ENCODE measurements at places on chromosomes 16 and 17.

GRCh38 chr17:71071837-71072236 lies 902.5 kb downstream of the KCNJ2 start:
- DNase-seq, result no peak

DNA sequence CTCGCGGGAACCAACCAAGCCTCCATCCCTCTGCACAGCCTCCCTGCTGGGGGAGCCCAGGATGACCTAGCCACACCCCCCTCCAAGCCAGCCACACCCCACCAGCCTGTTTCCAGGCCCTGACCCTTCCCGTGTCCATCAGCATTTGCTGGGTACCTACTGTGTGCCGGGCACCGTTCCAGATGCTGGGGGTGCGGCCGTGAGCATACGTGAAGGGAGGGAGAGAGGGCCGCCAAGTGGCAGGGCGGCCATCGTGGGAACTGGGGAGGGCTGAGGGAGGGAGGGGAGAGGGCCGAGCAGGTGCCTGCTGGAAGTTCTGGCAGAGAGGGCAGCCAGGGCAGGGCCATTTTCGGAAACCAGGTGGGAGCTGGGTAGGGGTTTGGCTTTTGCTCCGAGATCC lies 23.1 kb downstream of the ZFPM1 start:
- no peak for DNase-seq

DNA sequence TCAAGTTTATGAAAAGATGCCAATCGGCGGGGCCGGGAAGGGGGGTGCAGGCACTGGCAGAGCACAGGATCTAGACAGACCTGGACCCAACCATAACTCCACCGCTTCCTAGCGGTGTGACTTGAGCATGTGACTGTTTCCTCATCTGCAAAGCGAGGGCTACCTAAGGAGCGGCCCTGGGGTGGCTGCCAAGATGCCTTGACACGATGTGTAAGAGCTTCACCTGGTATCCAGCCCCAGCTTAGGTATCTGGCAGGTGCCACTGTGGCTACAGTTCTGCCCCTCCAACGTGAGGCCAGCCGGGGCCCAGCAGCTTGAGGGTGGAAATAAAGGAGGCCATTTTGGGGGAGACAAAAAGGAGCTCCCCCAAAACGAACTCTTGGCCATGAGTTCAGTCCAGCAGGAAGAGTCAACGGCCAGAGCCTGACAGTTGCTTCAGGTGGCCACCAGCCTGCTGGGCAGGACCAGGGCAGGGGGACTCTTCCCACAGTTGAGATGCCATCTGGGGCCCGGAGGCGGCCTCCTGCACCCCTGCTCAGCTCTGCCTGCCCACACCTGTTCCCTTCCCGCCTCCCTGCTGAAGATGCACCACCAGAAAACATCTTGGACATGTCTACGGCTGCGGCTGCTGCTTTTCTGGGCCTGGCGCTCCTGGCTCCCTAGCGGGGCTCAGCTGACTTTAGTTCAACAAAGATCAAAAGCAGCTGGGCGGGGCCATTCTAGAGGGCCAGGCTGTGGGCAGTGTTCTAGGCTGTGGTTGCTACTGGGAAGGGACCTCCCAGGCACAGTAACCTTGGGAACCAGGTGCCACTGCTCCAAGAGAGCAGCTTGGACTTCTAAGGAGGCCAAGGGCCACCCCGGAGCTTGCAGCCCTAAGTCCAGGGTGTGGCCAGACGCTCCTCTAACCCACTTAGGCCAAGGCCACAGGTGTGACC lies 3.4 kb upstream of the MTSS2 start:
- no peak for DNase-seq

DNA sequence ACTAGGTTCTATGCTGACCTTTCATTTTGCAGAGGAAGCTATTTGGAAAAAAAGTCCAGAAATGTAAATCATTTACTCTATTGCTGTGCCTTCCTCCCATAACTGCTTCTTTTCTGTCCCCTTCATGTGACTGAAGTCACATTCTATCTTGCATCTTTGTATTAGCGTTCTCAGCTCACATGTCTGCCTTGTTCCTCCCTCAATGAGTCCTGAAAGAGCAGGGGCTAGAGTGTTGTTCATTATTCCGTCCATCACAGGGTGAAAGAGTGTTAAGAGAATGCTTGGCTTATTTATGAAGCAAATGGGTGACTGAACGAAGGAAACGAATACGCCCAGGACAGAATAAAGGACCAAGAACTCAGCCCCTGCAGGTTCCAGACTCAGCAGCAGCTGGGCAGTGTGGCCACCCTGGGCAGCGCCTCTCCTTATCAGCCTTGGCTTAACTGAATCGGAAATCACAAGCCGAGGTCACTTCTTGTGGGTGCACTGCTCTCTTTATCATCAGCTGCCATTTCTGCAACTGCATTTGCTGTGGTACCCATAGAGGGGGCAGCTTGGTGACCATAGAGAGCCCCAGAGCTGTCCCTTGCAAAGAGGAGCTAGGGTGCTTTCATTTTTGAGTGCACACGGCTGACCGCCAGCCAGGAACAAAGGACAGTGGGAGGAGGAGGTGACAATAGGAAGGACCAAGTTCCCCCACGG lies 1.8 kb upstream of the PIK3R6 start:
- no peak for DNase-seq

DNA sequence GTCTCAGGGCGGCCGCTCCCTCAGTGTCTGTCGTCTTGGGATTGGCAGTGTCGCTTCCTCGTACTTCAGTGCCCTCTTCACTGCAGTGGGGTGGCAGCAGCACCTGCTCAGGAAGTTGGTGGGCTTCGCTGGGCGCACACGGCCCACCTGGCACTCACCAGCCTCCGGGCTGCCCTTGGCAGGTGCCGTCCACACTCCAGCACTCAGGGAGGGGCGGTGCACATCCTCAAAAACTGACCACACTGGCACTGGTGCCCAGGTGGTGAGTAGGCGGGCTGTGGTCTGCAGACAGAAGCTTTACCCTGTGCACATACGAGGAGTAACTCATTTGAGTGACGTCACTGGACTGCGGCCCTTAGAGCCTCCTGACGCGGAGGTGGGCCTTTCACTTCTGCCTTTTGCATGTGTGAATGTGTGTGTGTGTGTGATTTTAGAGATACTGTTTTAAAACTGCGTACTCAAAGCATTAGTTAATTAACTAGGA lies 94.6 kb downstream of the BANP start:
- no peak for DNase-seq

GRCh38 chr17:17818088-17818526 lies 18.7 kb downstream of the SREBF1 start:
- no peak for DNase-seq

- no peak for DNase-seq
Observed at GRCh38 chr17:40331743-40332641, 23.0 kb downstream of the RARA start.

GRCh38 chr17:14737984-14738651 lies 437.2 kb downstream of the HS3ST3B1 start:
- DNase-seq, result no peak

DNA sequence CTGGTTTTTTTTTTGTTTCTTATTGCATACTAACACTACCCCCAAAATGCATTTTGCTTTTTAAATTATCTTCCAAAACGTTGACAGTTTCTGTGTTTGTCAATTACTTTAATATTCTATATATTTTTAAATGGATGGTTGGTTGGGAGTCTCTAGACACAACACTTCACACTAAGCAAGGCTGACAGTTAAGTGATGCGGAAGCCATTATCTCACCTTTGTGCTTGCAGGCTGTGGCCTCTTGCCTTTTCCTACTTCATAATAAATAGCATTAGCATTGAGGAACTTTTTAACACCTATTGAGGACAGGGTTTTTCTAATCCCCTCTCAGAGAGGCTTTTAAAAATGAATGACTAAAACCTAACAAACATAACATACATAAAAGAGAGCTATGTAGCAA lies 280.8 kb upstream of the TBX2 start:
- DNase-seq, result no peak

GRCh38 chr17:66443166-66443565 lies 140.8 kb downstream of the PRKCA start:
- DNase-seq, result no peak

DNA sequence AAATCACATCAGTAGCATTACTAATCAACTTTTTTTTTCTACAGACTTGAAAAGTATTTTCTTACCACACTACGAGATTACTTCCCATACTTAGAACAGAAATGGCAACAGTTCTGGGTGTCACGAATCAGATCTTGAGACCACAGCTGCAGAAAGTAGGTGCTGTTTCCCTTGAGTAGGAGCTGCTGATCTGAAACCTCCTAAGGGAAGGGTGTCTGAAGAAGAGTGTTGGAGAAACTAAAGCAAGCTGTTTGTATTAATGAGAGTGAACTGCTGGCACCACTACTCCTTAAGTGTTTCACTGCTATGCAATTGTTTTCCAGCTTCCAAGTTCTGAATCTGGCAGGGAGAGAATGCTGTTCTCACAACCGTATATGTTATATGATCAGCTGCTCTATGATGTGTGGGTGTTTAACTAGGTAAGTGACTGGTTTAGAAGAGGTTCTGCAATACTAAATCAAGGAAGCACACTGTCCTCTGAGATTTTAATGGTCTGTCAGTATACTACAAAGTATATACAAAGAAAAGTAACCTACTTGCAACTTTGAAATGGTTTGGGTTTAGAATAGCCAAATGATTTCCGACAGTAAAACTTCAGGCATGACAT lies 3.3 kb downstream of the ZNF652 start:
- DNase-seq, result no peak

GRCh38 chr16:87404764-87405625 lies 12.9 kb downstream of the MAP1LC3B start:
- DNase-seq, result no peak

DNA sequence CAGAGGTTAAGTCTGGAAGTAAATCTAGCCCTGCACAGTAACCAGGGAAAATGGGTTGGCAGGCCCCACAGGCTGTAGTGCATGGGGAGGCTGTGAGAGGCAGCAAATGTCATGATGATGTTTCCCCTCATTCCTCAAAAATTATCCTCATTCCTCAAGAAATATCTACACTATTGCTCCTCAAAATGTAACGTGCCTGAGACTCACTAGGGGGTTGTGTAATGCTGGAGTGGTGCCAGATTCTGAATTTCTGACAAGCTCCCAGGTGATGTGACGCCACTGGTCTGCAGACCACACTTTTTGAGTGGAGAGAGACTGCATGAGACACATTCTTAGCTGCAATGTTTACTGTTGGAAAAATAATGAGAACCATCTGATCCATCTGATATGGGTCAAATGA lies 1.2 kb upstream of the MPP3 start:
- no peak for DNase-seq

DNA sequence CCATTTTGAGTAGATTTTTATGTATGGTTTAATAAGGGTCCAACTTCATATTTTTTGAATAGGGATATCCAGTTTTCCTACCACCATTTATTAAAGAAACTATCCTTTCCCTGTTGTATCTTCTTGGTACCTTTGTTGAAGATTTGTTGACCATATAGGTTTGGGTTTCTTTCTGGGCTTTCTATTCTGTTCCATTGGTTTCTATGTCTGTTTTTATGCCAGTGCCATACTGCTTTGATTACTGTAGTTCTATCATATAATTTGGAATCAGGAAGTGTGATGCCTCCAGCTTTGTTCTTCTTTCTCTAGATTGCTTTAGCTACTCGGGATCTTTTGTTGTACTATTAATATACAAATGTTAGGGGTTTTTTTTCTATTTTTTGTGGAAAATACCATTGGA lies 46.5 kb downstream of the PPM1E start:
- DNase-seq, result no peak

DNA sequence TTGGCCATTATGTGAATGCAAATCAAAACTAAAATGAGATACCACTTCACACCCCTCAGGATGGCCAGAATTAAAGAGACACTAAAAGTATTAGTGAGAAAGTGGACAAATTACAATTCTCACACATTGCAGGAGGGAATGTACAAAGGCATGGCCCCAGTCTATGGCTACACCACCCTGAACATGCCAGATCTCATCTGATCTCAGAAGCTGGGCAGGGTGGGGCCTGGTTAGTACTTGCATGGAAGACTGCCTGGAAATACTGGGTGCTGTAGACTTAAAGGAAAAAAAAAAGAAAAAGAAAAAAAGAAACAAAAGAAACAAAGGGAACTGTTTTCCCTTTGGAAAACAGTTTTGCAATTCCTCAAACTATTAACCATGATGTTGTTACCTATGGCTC lies 97.0 kb upstream of the RBL2 start:
- DNase-seq, result no peak

- no peak for DNase-seq
Observed at GRCh38 chr16:64982581-64982980, 139.3 kb downstream of the CDH11 start.

- DNase-seq, result no peak
Observed at GRCh38 chr16:3004319-3004718, 8.4 kb upstream of the CLDN9 start.

- no peak for DNase-seq
Observed at GRCh38 chr17:42573095-42573494, 4.4 kb downstream of the PSMC3IP start.

DNA sequence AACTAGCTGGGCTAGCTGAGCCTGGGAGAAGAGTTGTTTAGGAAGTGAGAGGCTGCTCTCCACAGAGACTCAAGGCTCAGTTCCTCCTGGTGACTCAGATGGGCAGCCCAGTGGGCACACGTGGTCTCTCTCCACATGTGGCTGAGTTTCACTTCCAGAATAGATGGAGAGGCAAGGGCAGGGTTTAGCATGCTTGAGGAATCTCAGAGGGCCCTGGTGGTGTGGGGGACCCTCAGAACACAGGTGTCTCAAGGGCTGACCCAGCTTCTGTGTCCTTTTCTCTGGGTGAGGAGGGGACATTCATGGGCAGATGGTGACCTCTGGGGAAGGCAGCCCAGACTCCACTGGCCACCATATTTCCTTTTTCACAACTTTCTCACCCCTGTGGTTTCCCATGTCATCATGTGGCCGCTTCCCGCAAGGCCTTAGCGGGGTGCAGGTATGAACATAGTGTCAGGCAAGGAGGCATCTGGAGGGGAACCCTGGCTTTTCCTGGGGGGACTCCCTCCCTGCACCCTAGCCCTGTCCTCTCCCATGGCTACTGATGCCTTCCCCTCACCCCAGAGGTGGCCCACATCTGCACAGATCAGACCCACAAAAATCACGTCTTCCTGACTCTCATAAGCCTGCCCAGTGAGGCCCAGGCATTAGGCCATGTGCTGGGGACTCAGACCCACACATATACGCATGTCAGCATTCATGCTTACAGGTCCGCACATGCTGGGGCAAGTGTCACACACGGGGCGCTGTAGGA lies 3.3 kb downstream of the GRN start:
- no peak for DNase-seq

GRCh38 chr16:4607841-4608703 lies 6.6 kb downstream of the UBALD1 start:
- no peak for DNase-seq

DNA sequence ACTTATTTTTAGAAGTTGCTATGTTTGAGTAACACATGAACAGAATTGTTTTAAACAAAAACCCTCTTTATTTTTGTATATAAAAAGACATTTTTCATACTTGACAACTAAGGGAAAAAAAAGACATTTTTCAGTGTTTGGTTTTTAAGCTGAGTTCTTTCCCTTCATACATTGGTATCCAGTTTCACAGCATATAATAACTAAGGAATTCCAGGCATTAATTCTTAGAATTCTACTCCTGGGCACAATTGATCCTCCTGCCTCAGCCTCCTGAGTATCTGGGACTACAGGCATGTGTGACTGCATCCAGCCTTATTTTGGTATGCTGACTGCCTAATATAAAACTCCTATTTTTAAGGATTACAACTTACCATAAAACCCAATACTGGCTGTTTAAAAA lies 8.4 kb downstream of the FBXO47 start:
- DNase-seq, result no peak

GRCh38 chr16:12613131-12613991 lies 190.3 kb downstream of the CPPED1 start:
- DNase-seq, result peak; percentile 7

- DNase-seq, result no peak
Observed at GRCh38 chr16:52709306-52709705, 162.4 kb upstream of the TOX3 start.

- DNase-seq, result no peak
Observed at GRCh38 chr16:87202346-87202745, 114.8 kb downstream of the C16orf95 start.

- no peak for DNase-seq
Observed at GRCh38 chr17:82092628-82092994, 5.4 kb downstream of the FASN start.

Measured in activated CD4-positive, alpha-beta T cell treated with anti-CD3 and anti-CD28 coated beads, Interleukin-2, amount 50 U/mL, for 1 hour (primary cell).